Activated naive CD4-positive, alpha-beta T cell treated with anti-CD3 and anti-CD28 coated beads, Interleukin-2, amount 50 U/mL, for 16 hours (primary cell): ENCODE measurements at places on chromosomes 2 and 18.
A peak's percentile ranks its signal among the peaks of the same experiment; 100 is the strongest.

- no peak for DNase-seq
These were observed 88.4 kb downstream of the CTIF start for GRCh38 chr18:48627216-48627615.

DNA sequence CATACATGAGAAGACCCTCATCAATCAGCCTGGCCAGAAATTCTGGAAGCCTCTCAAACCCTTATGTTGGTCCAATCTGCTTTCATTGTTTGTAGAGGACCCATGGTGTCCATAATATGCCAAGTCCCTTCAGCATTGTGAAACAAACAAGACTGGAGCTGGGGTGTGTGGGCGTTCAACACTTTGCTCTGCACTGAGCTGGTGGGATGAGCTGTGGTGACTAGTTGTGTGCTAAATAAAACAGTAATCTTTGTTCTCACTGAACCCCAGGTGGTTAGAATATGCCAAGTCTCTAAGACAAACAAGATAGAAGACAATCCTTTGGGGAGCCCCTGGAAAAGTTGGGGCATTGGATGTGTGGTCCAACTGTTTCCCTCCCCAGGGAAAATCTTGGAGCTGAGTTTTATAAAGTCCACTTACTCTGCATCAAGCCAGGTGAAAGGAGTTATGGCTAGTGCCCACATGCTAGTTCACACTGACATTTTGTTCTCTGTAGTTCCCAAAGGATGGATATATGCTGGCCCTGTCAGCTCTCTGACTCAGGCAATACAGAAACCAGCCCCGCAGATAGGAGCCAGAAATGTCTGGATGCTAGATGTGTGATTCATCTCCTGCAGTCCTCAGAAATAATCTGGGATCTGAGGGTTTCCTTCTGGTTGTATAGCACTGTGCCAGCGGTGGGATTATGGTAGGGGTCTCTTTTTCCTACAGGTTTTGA lies 260.2 kb downstream of the TMX3 start:
- DNase-seq: no peak

DNA sequence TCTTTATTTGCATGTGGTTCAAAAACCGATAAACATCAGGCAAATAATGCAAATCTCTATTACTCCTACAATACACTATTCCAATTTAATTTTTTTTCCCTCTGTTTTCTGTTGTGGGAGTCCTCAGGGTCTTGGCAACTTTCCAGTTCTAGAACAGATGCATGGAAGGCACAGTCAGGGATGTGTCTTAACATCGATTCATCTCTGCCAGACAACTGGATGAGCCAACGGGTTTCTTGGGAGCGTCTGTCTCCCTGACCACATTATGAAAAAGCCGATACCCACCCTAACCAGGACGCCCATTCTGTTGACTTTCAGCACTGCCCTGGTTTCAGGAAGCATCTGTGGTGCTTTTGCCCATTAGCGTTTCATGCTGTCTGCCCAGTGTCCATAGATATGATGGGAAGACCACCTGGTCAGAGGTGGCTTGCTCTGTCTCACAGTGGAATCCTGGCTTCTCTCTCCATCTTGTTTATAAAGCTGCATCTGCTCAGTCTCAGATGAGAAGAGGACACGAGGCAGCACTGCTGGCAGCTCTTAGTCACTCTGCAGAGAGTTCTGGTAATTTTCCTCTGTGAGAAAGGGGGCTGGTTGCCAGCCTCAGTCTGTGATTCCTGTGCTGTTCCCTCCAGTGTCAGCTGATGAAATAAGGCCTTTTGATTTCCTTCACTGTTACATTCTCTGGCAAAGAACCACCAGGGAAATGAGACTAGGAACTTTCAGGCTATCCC lies 57.9 kb upstream of the KCNE4 start:
- no peak for DNase-seq

GRCh38 chr2:189082376-189082975 lies 97.1 kb downstream of the COL5A2 start:
- DNase-seq: no peak

- DNase-seq: no peak
These were observed 59.5 kb downstream of the DCDC2C start for GRCh38 chr2:3762771-3763447.

- DNase-seq: no peak
These were observed 54.3 kb downstream of the R3HDM1 start for GRCh38 chr2:135585586-135585985.

DNA sequence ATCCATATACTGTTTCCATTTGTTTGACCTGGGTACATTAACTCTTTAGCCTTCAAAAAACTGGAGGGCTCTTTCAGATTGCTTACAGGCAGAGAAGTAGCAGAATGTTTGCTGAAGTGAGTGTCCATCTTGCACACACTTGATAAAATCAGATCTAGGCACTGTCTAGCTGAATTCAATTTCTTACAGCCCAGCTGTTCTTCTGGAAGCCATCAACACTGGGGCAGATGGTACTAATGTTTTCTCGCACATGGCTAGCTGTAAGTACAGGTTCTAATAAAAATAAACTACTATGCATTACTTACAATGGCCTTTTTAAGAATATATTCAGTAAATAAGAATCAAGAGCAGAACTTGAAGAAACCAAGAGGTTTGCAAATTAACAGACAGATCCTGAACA lies 175.9 kb downstream of the NBAS start:
- no peak for DNase-seq

DNA sequence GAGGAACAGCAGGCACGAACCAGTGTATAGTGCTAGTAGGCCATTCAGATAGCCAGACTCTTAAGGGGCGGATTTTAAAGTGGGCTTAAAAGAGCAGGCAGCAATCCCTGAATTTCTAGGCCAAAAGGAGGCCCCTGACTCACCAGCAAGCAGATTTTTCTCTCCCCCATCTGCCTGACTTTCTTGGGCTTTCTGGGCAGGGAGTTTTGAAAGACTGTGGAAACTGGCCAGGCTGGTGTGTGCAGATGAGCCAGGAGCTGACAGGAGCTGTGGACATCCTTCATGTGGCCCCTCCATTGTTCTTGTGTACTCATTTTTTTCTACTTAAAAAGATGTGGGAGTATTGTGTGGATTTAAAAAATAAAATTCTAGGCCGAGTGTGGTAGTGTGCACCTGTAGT lies 59.0 kb downstream of the GLI2 start:
- no peak for DNase-seq

DNA sequence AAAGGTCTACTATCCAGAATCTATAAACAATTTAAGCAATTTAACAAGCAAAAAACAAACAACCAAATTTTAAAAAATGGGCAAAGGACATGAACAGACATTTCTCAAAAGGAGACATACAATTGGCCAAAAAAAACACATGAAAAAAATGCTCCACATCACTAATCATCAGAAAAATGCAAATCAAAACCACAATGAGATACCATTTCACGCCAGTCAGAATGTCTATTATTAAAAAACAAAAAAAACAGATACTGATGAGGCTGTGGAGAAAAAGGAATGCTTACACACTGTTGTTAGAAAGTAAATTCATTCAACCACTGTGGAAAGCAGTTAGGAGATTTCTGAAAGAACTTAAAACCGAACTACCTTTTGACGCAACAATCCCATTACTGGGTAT lies 66.4 kb upstream of the SESTD1 start:
- no peak for DNase-seq

DNA sequence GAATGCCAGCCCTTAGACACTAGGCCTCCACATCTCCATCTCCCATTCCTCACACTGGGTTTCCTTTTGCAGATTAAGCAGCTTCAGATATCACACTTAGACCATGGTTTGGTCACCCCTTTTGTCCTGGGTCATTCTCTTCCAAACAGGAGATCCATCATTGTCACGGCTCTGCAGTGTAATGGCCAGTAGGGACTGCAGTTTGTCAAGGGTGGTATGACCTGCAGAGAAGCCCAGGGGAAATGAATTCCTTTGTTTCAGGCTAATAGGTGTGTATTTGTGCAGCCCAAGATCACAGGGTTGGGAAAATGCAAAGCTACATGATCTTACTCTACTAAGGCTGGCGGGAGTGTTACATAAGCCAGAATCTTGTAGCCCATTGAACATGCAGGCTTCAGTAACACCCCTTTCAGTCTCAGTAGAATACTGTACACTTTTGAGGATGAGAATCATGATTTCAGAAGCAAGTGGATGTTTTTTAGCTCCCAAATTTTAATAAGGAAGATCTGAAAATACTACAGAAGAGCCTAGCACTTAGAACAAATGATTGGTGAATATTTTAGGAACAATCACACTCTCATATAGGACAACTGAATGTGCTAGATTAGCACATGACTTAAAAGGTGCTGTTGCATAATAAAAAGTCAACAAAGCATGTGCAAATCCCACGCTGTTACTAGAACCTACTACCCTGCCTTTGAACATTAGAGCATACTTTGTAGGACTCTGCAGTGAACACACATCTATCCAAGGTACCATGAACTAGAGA lies 24.0 kb upstream of the LPIN1 start:
- no peak for DNase-seq

DNA sequence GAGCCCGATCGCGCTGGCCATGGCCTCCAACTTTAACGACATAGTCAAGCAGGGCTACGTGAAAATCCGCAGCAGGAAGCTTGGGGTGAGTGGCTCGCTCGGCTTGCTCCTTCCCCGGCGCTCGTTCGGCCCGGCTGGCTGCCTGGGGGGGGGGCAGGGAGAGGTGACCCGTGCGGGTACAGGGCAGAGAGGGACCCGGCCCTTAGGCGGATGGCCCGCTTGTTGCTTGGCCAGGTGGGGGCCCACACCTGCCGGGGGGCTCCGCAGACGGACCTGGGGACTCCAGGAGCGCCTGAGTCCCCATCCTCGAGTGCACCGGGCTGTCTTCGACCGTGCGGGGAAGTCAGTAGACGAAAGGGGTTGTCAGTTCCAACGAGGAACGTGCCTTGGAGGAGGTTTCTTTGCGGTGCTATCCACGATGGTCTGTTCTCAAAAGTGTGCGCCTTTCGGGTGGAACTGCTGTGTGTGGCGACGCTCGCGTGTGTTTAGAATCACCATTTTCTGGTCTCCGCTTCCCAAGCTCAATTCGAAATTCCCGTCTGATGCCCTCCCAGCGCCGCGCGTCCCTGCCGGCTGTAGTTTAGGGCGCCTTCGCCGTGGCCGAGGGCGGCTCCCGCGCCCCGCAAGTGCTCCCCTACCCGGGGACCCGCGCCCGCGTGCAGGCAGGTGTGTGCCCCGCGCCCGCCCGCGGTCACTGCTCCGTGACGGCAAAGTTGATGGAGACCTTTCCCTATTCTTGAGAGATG lies 711 bp downstream of the DOK6 start:
- no peak for DNase-seq

- no peak for DNase-seq
These were observed 70.8 kb downstream of the TPGS2 start for GRCh38 chr18:36757991-36758390.

DNA sequence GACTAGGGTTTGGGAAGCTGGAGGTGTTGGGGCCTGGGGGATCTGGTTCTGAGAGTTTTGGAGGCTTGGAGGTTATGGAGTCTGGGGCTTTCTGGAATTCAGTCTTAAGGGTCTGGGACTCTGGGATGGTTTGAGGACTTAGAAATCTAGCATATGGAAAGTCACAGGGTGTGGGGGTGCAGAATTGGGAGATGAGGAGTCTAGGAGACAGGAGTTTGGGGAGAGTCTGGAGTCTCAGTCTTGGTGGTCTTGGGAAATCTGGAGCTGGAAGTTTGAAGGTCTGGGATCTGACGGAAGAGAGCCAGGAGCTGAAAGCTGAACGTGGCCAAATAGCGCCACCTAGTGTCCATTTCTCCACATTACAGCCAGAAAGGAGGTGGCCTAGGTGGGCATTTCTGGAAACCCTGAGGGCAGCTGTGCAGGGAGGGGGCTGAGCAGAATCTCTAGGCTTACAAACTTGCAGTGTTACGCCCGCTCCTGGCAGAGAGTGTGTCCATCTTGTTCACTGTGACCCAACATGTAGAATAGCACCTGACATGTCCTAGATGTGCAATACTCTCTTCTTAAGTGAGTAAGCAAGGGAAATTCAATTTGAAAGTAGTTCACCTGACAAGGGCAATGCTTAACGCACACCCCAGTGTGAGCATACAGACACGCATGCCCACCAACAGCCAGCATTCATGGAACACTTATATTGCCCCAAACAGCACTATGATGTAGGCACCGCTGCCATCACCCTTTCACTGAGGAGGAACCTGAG lies 204.8 kb downstream of the TFCP2L1 start:
- DNase-seq: peak; percentile 30

DNA sequence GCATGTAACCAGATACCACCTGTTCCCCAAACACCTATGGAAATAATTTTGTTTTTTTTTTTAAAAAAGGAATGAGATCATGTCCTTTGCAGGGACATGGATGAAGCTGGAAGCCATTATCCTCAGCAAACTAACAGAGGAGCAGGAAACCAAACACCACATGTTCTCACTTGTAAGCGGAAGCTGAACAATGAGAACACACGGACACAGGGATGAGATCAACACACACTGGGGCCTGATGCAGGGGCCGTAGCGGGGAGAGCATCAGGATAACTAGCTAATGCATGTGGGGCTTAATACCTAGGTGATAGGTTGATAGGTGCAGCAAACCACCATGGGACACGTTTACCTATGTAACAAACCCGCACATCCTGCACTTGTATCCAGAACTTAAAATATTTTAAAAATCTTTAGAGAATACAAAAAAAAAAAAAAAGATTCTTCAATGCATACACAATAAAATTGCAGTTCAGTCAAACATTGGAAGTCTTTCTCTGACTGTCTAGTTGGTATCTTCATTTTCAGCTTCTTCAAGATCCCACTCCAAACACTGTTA lies 11.6 kb upstream of the CASP10 start:
- DNase-seq: no peak

- DNase-seq: peak; percentile 63
These were observed 187.5 kb downstream of the TWIST2 start for GRCh38 chr2:239035361-239035814.

- no peak for DNase-seq
These were observed 49.6 kb downstream of the SPIRE1 start for GRCh38 chr18:12608301-12608700.

GRCh38 chr2:11456251-11456650 lies 9.7 kb downstream of the E2F6 start:
- no peak for DNase-seq

DNA sequence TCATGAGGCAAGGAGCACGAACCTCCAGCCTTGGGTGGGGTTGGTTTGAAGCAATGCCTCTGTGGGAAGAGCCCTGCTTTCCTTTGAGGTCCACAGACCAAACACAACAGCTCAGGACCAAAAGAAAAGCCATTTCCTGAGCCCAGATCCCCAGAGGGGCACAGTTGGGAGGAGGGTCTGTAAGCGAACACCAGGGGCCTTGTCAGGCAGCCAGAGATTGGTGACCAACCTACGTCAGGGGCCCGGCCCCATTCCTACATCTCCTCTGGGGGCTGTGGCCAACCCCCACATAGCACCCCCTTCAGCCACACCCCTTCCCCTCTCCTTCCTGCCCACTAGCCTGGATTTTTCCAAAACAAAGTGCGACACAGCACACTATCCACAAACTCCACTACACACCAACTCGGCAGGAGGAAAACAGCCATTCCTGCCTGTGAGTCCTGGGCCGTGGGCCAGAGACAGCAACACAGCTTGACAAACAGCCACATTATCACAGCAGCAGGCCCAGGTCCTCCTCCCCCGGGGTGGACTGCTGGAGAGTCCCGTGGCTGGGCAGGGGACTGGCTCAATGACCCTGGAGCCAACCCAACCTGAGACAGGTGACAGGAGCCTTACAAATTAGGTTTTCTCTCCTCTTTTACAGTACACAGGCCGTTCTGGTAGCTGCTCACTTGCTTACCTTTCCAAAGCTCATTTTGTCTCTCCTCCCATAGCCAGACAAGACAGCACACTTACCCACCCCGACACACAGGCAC lies 98.8 kb downstream of the TNS1 start:
- DNase-seq: no peak

GRCh38 chr18:22303927-22304326 lies 113.8 kb downstream of the CTAGE1 start:
- DNase-seq: no peak
